Stimulated activated memory B cell treated with anti-CD40 and anti-IgM and Interleukin-4, amounts not matched to agents 10 μg/mL and 1 μg/mL and 100 μg/mL, for 72 hours (primary cell): ENCODE measurements at places on chromosomes 7 and 10.

DNA sequence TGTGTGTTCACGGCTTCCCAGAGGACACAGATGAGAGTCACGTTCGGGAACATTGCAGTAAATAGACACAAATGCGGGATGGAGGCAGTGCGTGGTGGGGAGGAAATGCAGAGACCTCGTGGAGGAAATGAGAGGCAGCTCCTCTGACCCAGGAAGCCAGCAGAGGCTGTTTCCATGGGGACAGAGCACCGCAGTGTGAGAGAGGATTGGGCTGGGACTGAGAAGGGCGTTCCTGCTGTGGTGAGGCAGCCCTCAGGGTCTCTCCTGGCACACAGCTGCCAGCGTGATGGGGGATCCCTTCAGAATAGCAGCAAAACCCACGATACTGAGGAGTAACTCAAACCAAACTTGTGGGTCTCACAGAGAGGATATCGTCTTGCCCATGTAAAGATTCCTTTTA lies 21.7 kb upstream of the BHLHA15 start:
- no peak for ATAC-seq

DNA sequence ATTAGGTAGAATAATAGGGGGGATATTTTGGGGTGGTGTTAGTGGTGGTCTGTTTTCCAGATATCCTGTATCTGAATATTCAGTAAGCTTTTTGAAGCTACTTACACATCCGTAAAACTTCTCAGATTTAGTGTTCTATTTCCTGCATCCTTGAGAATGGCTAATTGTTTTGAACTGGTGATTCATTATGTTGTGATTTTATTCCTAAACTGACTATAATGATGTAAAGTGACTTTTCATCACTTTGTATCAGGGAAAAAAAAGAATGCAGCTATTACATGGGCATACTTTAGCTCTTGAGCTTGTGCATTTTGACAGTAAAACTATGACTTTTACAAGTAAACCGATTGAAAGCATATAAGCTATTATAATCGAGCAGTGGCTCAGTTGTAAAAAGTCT lies 18.2 kb downstream of the WAC start:
- no peak for ATAC-seq

DNA sequence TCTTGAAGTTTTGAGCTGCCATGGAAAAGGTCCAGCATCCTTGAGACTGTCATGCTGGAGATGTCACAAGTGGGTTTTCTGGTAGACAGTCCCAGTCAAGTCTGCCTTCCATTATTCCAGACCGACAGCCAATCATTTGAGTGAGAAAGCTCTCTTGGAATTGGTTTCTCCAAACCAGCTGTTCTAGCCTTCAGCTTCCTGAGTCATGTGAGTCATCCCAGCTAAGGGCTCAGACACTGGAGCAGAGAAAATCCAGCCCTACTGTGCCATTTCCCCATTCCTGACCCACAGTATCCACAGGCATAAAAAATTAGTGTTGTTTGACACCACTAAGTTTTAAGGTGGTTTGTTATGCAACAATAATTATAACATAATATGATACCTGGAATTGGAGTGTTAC lies 219.0 kb downstream of the ADRA2A start:
- ATAC-seq = no peak

GRCh38 chr7:74475243-74475986 lies 21.7 kb downstream of the GTF2IRD1 start:
- no peak for ATAC-seq

GRCh38 chr10:28985137-28985885 lies 303.6 kb upstream of the LYZL1 start:
- ATAC-seq = no peak

GRCh38 chr7:2353936-2354185 lies 766 bp upstream of the EIF3B start:
- ATAC-seq = peak; percentile 85

- no peak for ATAC-seq
Measured at GRCh38 chr10:7551289-7551688, 115.5 kb downstream of the ITIH5 start.

DNA sequence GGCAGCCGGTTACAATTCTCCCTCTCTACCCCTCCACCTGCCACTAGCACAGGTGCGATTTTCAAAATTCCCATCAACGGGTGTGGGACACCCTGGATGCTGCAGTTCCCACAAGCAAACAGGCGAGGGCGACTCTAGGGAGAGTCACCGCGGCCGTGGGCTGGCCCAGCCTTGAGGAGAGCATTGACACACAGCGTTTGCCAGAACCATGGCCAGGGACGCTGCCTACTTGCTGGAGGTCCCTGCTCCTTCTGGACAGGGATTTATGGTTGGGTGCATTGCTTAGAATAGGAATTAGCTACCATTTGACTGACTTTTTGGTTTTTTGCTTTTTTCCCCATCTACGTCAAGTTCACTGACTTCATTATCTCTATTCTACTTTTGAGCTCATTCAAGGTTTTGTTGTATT lies 19.0 kb upstream of the CLDN4 start:
- no peak for ATAC-seq

DNA sequence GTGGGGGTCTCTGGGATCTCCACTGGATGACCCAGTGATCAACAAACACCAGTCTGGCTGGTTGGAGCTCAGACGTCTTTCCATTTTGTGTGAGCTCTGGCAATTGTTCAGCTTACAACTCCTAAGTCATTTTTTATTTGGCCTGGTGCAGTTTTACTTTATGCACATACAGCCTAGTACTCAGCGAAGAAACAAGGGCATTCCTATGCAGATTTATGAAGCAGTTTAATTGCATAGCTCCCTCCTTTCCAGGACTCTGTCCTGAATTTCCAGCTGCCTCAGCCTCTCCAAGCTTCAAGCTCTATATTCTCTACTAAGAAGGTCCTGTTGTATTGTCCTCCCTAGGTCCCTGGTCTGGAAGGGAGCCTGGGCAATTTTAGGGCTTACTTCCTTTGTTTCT lies 145.6 kb upstream of the GALNT17 start:
- no peak for ATAC-seq
